ENCODE measurements at places on chromosomes 4 and X.

DNA sequence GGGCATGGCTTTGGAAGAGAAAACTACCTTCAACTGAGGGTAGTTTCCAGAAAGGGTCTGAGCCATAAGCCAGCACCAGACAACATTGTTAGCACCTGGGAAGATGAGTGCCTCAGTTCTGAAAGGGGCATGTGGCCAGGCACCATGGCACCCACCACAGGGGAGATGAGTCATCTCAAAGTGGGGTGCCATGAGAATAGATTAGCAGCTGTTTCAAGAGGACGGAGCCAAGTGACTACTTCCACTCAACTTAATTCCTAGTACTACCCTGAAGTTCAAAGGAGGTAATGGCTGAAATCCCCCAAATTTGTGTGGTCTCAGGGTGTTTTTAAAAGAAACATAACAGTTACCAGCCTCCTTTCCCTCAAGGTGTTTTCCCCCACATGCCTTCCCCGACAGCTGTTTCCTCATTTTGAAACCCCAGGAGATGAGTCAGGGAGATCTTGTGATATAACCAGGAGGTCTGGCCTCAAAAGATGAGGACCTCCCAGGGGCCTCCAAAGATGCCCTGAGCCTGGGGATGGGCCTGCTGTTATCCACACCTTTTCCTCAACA, 27.8 kb upstream of the FTHL17 start:
- DNase-seq: no peak

DNA sequence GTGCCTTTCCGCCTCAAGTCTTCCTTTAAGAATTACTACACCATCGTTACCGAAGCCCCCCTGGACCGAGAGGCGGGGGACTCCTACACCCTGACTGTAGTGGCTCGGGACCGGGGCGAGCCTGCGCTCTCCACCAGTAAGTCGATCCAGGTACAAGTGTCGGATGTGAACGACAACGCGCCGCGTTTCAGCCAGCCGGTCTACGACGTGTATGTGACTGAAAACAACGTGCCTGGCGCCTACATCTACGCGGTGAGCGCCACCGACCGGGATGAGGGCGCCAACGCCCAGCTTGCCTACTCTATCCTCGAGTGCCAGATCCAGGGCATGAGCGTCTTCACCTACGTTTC, 2.2 kb downstream of the PCDH10 start:
- no peak for DNase-seq

GRCh38 chrX:119455264-119455663, 13.0 kb upstream of the SLC25A5 start:
- no peak for DNase-seq

- no peak for DNase-seq
Measured at GRCh38 chr4:83096397-83096796, 18.1 kb downstream of the PLAC8 start.

Measured in stimulated activated CD4-positive, alpha-beta T cell treated with anti-CD3 and anti-CD28 coated beads, Interleukin-1b, Interleukin-23, amount 100 ng/mL, for 1 hour (primary cell).